Left lung (tissue), 14 donors: ENCODE measurements at places on chromosomes 11 and 22. TPM values are rescaled to one million over a fixed set of nuclear protein-coding genes. Genes with fewer than 3 reads are reported as not detected.

DNA sequence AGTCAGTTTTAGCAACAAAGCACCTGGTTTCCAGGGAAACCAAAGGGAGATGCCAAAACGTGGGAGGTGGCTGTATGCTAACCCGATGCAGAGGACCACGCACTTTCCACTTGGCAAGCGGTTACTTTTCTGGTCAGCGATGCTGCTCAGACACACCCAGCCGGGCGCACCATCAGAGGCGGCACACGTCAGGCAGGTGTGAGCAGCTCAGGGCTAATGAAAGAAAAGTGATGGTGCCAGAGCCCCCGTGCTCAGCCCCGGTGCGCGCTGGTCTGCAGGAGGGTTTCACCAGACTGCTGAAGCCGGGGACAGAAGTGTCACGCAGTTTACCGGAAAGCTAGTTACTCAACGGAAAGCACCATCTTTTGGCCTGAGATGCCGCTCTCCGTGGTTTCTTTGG is 5.7 kb downstream of the LTO1 start:
- no peak for DNase-seq

DNA sequence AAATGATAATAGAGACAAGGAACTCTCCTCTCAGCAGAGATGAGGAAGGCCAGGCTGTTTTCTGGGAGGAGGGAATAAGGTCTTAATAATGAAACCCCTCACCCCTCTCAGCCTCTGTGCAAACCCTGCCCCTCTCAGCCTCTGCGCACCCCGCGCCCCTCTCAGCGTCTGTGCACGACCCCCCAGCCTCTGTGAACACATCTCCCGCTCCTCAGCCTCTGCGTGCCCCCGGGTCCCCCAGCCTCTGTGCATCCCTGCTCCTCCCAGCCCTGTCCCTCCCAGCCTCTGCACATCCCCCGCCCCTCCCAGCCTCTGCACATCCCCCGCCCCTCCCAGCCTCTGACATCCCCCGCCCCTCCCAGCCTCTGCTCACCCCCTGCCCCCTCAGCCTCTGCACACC is 837.8 kb downstream of the TBC1D22A start:
- DNase-seq = no peak

- no peak for DNase-seq
Measured at GRCh38 chr11:1450949-1451710, 35.4 kb downstream of the MOB2 start.

DNA sequence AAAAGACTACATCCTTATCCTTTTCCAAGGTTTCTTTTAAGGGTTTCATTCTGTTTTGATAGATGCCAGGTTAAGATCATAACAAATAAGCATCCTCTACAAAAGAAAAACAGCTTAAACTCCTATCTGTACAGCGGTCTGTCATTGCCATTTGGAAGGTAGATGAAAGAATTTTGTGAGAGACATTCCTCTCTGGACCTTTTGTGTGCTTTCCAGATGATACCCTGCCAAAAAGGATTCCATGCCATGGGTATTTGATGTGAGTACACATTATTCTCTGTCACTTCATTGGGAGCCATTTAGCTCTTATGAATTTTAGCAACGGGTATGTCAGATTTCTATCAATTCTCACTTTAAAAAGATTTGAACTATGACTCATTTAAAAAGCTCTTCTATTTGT is 153.7 kb downstream of the GRIA4 start:
- no peak for DNase-seq

DNA sequence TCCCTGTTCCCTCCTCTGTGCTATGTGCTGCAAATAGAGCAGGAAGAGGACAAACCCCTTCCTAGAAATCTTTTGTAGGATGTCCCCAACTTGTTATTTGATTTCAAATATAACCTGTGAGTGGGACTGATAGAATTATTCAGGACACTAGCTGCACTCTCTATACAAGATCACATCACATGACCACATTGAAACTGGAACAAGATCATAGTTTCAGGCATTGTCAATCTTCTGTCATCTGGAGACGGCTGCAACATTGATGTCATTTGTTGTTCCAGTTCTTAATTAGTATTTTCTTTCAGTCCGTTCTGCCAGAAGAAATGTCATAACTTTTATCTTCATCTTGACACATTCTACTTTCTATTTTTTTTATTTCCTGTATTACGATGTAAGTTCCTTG is 89.3 kb downstream of the GRIA4 start:
- DNase-seq = no peak

GVQW3 gene
- total RNA-seq = 1.4 TPM
